ENCODE measurements at places on chromosomes 16 and 17. TPM values are rescaled to one million over a fixed set of nuclear protein-coding genes. Genes with fewer than 3 reads are reported as not detected.
A peak's percentile ranks its signal among the peaks of the same experiment; 100 is the strongest.

Gene FAM234A
- 64.8 TPM for polyA plus RNA-seq

Gene CSH1
- polyA plus RNA-seq: not detected

Gene NXPH3
- 0.36 TPM for polyA plus RNA-seq

Gene TSC2
- 39.6 TPM for polyA plus RNA-seq

Gene GLTPD2
- polyA plus RNA-seq: not detected

GRCh38 chr16:85240982-85241924 is 129.0 kb upstream of the CIBAR2 start:
- peaks cover 20% of the 10 kb centered on the region for H3K4me1 ChIP-seq
- no peak overlapping the region for H3K4me3 ChIP-seq
- H3K27me3 ChIP-seq: no peaks in the 10 kb centered on the region
- DNase-seq: no peak
- H3K27ac ChIP-seq: no peak overlapping the region

DNA sequence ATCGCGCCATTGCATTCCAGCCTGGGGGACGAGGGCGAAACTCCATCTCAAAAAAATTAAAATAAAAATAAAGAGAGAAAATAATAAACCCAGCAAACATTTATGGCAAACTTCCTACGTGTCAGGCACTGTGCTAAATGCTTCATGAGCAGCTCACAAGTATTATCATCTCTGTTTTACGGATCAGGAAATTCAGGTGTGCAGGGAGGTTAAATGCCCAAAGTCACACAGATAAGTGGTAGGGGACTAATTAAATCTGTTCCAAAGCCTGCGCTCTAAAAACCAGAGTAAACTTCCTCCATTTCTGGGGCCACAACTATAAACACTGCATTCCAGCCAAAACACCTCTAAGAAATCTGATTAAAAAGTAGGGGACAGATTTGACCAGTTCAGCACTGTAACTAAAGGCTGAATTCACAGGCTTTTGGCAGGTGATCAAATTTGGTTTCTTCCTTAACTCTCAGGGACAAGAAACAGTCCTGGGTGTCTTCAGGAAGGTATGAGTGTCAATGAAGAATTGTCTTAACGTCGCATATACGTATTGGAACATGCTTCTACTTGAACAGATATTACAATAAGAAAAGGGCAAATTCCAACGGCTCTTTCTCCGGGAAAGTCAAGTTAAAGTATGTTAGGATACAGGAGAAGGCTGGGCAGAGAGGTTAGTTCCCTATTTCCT is 996 bp downstream of the STRADA start:
- H3K36me3 ChIP-seq: no peaks in the 10 kb centered on the region
- H3K4me3 ChIP-seq: peak overlapping the region; percentile 84
- peak; percentile 8 for DNase-seq
- no peaks in the 10 kb centered on the region for H3K27me3 ChIP-seq

DNA sequence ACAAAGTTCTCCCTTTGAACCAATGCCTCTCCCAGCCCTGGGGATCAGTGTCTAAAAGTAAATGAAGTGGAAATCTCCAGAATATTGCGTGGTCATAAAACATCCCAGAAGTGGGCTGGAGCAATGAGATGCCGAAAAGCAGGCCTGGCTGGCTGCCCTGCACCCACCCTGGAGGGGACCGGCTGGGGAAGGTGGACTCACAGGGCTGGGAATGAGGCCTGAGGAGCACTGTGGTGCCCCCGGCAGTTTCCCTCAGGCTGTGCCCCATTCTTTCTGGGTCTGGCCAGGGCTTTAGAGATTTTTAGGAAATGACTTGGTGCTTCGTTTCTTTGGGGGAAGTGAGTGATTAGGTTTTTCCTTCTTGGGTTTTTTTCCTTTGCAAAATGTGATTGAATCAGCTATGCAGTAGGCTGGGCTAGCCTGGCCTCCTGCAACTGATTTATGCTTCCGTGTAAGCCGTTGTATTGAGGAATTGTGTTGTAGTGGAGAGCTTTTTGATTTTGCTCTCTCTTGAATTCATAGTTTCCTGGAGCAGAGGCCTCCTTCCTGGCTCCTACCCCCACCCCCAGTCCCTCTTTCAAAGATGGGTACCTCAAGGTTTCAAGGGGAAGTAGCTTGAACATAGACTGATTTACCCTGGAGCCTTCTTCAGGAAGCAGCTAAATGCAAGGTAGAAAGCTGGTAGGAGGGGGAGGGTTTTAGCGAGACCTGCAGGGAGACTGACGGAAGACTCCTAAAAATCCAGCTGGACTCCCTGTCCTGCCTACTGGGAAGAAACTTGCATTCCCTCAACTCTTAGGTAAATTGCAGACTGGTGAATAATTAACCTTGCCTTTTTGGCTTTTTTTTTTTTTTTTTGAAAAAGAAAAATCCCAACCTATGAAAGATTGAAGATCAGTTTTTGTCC is 170.2 kb downstream of the RAB11FIP4 start:
- DNase-seq: peak; percentile 52
- H3K36me3 ChIP-seq: no peaks in the 10 kb centered on the region
- peak overlapping the region; percentile 91 for H3K27ac ChIP-seq
- no peaks in the 10 kb centered on the region for H3K27me3 ChIP-seq
- peak overlapping the region; percentile 83 for H3K4me3 ChIP-seq
- peaks cover 13% of the 10 kb centered on the region for H3K4me1 ChIP-seq

GRCh38 chr17:50175035-50175807 is 9.4 kb downstream of the SGCA start:
- no peak overlapping the region for H3K4me3 ChIP-seq
- no peaks in the 10 kb centered on the region for H3K27me3 ChIP-seq
- H3K36me3 ChIP-seq: peaks cover 2% of the 10 kb centered on the region
- H3K4me1 ChIP-seq: peaks cover 30% of the 10 kb centered on the region
- H3K27ac ChIP-seq: no peak overlapping the region
- DNase-seq: peak; percentile 40

DNA sequence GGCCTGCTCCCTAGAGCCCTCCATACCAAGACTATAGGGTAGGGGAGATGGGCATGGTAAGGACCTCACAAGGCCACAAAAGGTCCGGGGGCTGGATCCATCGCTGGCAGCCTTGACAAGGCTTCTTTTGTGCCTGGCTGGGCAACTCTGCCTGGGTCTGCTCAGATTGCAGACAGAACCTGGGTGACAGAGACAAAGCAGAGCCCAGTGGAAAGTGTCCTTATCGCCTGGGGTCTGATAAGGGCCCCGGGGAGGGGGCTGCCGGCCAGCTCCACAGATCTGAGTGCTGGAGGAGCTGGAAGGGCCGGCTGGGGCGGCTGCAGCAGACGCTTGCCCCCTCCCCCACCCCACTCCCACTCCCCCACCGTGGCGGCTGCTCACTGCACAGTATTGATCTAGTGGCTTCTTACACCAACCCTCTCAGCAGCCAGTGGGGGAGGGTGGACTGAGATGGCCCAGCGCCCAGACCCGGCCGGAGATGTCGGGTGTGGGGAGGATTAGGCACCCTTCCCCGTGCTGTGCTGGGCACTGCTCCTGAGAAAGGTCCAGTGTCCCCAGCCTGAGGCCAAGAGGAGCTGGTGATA is 7.2 kb downstream of the MMP15 start:
- no peak overlapping the region for H3K27ac ChIP-seq
- no peak for DNase-seq
- H3K4me3 ChIP-seq: no peak overlapping the region
- H3K27me3 ChIP-seq: peaks cover 6% of the 10 kb centered on the region

DNA sequence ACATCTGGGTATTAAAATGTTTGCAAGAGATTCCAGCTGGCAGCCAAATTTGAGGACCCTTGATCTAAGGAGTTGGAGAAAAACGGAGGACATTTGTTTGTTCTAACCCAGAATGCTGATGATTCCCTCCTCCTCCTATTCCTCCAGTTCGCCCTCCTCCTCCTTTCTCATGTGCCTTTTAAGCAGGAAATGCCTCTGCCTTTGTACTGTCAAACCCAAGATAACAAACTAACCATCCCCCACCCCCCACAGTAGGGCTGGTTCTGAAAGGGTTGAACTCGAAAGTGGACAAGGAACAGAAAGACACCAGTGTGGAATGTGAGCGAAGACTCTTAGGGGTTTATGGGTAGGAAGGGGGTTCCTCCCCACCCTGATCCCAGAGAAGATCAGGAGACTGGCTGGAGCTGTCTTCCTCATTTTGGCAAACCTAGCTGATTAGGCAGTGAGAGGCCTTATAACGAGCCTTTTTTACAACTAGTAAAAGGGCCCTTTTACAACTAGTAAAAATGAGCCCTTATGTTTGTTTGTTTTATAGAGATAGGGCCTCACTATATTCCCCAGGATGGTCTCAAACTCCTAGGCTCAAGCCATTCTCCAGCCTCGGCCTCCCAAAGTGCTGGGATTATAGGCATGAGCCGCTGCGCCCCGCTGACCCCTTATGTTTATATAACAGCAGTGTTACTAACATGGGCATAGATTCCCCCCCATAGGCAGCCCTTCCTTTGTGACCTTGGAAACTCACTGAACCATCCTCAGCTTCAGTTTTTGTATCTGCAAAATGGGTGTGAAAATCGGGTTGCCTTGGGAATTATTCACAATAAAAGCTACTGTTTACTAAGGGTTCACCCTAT is 975 bp downstream of the CHD9 start:
- no peaks in the 10 kb centered on the region for H3K36me3 ChIP-seq
- H3K27ac ChIP-seq: peak overlapping the region; percentile 69
- peak overlapping the region; percentile 87 for H3K4me3 ChIP-seq
- no peaks in the 10 kb centered on the region for H3K27me3 ChIP-seq

- peak; percentile 81 for DNase-seq
- H3K27ac ChIP-seq: peak overlapping the region; percentile 61
- H3K36me3 ChIP-seq: no peaks in the 10 kb centered on the region
- H3K27me3 ChIP-seq: no peaks in the 10 kb centered on the region
These were observed 42.4 kb downstream of the RAI1 start for GRCh38 chr17:17723354-17724261.

DNA sequence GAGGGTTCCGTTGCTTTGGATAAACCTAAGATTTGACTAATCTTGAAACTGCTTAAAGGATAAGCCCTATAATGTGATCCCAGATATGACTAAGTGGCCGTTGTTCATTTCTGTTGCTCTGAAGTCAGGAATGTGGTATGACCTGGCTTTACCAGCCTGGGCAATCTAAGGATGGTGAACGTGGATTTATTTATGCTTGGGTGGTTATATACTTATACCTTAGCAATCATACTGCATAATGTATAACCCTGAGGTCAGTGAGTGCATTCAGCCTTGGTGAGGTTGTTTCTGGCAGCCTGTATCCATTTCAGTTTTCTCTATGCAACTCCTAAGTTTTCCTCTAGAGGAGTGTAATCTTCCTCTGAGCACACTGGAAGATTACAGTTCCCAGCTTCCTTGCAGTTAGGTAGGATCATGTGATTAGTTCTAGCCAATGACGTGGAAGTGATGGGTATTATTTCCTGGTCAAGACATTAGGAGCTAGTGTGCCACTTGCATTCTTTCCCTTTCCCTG is 41.9 kb downstream of the FTO start:
- peak; percentile 71 for DNase-seq
- no peak overlapping the region for H3K27ac ChIP-seq
- no peaks in the 10 kb centered on the region for H3K36me3 ChIP-seq
- H3K4me1 ChIP-seq: peaks cover 2% of the 10 kb centered on the region

GRCh38 chr16:53041320-53042051 is 11.2 kb downstream of the CHD9NB start:
- H3K36me3 ChIP-seq: no peaks in the 10 kb centered on the region
- H3K27me3 ChIP-seq: peaks cover 5% of the 10 kb centered on the region
- no peak for DNase-seq
- H3K4me1 ChIP-seq: no peaks in the 10 kb centered on the region
- H3K27ac ChIP-seq: no peak overlapping the region

Data from fibroblast of lung (primary cell).